ENCODE measurements at places on chromosomes 2 and 18. TPM values are rescaled to one million over a fixed set of nuclear protein-coding genes. Genes with fewer than 3 reads are reported as not detected.

The ABHD1 gene
- total RNA-seq: 0.89 TPM

The STARD7 gene
- total RNA-seq: 97.2 TPM

The EIPR1 gene
- total RNA-seq: 26.6 TPM

The CABYR gene
- total RNA-seq: 1.2 TPM

The LIPG gene
- total RNA-seq: not detected

The CREG2 gene
- total RNA-seq: 2.2 TPM

The COL4A3 gene
- not detected for total RNA-seq

The ASPRV1 gene
- 1.7 TPM for total RNA-seq

The EIF2AK2 gene
- total RNA-seq: 40.9 TPM

The TMEM18 gene
- total RNA-seq: 26.9 TPM

The STAT1 gene
- total RNA-seq: 262 TPM

The DSC3 gene
- total RNA-seq: not detected

The TSPYL6 gene
- not detected for total RNA-seq

The MTCL1 gene
- 0.20 TPM for total RNA-seq

The MOGAT1 gene
- not detected for total RNA-seq

The NAT8 gene
- total RNA-seq: not detected

The CFAP65 gene
- not detected for total RNA-seq

The IFIH1 gene
- 52.8 TPM for total RNA-seq

The NMUR1 gene
- 0.35 TPM for total RNA-seq

The GALNT3 gene
- total RNA-seq: 18.5 TPM

The CHRND gene
- total RNA-seq: not detected

The NT5C1B gene
- total RNA-seq: not detected

The CRYGC gene
- not detected for total RNA-seq

The RGPD4 gene
- total RNA-seq: not detected

The CELF4 gene
- not detected for total RNA-seq

The APLF gene
- 3.9 TPM for total RNA-seq

The VWC2L gene
- not detected for total RNA-seq

The C2orf66 gene
- not detected for total RNA-seq

Data from CD4-positive, CD25-positive, alpha-beta regulatory T cell (primary cell).